ENCODE measurements at places on chromosomes 2 and 18.
A peak's percentile ranks its signal among the peaks of the same experiment; 100 is the strongest.

DNA sequence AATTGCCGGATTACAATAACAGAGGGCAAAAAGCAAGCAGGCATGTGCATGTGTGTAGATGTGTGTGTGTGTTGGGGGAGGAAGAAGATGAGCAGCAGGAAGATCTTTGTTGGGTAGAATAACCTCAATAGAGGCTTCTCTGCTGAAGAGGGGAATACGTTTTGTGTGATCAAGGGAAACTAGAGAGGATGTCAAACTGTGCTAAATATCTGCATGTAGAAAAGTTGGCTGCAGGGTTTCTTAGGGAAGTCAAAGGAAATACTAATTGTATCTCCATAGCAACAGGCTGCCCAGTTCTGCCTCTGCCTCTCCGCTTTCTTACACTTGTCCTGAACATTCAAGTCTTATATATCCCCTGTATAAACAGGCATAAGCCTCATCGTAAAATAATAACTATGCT, 190.1 kb upstream of the RND3 start:
- no peak for DNase-seq

GRCh38 chr2:60347781-60348180, 205.7 kb downstream of the BCL11A start:
- no peak for DNase-seq

DNA sequence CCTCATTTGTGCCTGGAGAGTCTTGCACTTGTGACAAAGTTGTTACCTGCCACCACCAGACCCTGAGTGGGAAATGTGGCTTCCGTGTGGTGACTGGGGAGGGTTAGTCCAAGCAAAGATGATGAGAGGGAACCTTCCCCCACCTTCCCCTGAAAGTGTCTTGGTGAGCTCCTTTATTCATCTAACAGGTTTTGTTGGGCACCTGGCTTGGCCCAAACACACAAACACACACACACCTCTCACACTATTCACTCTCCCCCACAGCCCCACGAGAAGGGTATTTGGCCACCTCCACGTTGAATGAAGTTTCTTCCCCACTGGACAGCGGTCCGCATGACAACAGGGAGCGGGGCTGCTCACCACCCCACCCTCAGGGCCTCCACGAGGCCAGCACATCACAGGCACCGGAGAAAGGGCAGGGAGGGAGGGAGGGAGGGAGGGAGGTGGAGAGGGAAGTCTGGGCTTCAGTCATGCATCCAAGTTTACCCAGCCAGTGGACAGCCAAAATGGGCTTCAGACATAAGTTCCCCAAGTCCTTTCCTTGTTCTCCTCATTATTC, 1.4 kb downstream of the CIB4 start:
- no peak for DNase-seq

DNA sequence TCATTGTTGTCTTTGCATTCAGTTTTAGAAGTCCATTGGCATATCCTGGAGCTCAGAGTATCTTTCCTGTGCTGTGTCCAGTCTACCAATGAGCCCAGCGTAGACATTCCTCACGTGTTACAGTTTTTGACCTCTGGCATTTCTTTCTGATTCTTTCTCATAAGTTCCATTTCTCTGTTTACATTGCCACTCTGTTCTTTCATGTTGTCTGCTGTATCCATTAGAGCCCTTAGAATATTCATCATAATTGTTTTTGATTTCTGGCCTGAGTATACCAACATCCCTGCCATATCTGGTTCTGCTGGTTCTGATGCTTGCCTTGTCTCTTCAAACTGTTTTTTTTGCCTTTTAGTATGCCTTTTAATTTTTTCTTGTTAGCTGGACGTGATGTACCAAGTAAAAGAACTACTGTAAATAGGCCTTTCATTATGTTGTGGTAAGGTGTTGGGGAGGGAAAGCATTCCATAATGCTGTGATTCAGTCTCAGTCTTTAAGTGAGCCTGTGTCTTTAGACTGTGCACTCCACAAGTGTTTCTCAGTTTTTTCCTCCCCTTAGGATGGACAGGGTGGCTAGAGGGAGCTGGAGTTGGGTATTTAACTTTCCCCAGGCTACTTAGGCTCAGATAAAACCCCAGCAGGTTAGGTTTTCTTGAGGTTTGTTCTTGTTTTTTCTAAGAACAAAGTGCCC, 35.6 kb downstream of the CEP192 start:
- DNase-seq, result no peak

GRCh38 chr2:125364192-125364983, 1291.6 kb upstream of the GYPC start:
- no peak for DNase-seq

DNA sequence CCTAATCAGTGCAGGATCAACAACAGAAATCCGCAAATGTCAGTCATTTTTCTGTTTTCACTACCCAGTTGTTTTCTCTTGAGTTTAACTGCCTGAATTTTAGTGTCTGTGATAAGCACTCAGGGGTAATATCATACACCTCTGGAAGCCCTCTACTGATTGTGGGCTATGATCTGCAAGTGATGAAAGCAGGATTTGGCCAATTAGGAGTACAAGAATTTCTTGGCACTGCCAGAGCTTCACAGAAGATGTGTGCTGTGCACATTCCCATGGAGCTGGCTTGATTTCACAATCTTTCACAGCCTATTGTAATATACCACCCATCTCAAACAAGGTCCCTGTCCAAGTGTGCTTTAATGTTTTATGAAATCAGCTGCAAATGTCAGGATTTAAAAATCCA, 27.3 kb upstream of the TDRD15 start:
- DNase-seq, result no peak

GRCh38 chr18:14912967-14913366, 165.0 kb downstream of the ANKRD30B start:
- no peak for DNase-seq

- DNase-seq, result no peak
These were observed 10.6 kb downstream of the CYP26B1 start for GRCh38 chr2:72136933-72137497.

DNA sequence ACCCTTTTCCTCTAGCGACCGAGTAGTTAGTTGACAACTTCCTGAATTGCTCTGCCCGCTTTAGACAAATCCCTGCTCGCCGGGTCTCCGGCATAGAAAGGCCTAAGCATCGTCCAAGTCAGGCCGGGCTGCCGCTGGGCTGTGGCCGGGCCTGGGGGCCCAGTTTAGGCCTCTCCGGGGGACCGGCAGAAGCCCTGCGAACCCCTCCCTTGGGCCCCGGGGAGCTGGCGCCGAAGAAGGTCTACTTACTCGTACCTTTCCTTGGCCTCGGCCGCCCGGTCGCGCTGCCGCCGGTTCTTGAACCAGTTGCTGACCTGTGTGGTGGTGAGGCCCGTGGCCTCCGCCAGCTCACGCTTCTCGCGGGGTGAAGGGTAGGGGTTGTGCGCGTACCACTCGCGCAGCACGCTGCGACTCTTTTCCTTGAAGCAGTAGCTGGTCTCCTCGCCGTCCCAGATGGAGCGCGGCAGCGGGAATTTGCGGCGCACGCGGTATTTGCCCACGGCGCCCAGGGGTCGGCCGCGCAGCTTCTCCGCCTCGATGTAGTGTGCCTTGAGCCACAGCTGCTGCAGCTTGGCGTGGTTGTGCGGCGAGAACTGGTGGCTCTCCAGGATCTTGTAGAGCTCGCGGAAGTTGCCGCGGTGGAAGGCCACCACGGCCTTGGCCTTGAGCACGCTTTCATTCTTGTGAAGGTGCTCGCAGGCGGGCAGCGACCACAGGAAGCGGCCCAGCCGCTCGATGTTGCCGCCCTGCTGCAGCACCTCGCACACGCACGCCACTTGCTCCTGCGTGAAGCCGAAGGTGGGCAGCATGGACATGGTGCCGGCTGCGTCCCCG, 739 bp downstream of the SIX2 start:
- DNase-seq, result no peak

DNA sequence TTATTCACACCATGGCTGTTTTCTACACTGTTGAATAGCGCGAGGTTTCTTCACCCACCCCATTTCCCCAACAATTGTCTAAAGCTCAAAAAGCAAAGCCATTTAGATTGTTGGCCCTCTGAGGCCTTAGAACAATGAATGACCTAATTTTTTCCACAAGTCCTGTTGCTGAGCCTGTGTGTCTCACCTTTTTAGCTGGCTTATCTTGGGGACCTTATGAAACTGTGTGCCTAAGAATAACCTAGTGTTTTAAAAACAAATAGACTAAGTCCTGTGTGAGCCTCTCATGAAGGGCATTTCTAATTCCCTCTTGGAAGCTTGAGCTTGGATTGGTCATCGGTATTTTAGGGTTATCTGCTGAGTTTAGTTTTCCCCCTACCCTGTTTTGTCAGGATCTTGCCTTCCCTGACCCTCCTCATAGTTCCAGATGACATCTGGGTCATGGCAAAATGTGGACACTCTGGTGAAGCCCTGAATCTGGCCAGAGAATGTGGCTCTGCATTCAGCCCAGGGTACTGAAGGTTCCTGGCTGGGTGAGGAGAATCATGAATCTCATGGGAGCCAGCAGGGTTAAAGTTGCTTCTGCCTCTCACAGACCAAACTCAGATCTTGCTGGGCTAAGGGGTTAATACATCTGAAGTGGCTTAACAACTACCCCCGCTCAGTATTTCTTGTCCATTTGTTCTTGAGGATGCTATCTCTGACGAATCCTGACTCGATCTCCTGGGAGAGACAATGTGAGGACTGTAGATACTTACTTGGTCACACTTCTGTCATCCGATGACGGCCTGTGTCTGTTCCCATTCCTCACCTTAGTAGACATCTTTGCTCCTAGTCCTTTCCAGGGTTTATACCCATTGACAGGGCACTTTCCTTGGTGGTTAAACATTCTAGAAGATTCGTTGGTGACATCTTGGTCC, 104.2 kb upstream of the MAP4K3 start:
- DNase-seq, result no peak

DNA sequence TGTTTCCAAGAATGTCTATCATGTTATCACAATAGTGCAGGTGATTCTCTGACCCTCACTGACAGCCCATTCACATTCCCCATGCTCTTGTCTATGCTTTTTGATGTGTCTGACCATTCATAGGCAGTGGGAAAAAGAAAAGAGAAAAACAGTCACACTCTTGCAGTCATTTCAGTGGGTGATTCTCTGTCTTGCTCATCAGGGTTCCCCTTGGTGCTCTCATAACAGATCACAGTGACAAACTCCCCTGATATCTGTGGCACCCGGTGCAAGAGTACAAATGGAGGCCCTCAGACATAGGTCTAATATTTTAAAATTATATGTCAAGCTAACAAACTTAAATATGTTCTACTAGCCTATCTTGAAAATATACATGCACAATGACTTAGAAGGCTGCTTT, 72.7 kb upstream of the PPP1CB start:
- DNase-seq, result no peak

- no peak for DNase-seq
These were observed 70.4 kb downstream of the MRO start for GRCh38 chr18:50749421-50749820.

DNA sequence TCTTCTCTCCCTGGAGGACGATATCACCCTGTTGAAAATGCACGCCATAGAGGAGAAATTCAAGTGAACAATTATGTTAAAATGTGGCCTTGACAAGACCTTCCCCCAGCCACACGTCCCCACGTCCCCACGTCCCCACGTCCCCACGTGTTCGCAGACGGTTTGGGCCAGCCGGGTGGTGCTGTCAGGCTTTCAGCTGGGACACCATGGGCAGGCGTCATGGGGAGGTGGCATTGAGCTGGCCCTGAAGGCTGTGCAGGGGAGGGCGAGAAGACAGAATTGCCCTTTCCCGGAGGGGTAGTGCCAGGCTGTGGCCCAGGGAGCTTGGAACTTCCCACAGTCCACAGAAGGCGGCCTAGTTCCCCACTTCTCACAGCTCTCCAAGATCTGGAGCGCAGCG, 240.7 kb upstream of the RAB6C start:
- no peak for DNase-seq

DNA sequence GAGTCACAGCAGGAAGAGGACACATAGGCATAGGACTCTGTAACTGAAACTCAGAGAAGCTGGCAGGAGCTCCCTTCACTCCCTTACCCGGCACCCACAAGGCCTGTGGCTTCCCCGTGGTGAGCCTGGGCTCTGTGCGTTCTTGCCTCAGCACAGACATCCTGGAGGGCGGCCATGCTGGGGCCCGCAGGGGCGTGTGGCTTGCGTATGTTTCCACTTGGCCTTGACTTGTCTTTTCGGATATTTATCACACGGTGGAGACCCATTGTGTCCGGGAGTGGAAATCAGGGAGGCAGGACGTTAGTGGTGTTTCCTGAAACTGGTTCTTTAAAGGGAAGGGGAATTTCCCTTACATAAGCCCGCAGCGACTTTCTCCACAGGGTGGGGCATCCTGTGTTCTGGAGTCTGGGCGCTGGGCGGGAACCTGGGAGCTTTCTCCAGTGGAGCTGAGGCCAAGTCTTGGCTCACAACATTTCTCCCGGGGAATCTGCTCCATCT, 49.9 kb upstream of the EML6 start:
- peak; percentile 25 for DNase-seq

DNA sequence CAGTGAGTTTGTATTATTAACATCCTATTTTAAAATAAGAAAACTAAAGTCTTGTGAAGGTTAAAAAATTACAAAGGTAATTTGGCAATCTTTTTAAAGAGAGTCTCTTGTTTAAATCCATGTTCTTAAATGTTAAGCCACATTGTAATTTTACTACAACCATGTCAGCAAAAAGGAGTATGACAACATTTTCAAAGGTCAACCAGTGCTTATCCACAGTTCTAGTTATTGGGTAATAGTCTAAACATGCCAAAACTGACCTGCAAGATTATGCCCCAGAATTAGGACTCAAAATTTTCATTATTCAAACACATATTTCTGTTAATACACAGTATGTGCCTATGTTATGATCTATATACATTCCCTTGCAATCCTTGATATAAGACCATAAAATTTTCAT, 1312.6 kb upstream of the CHAC2 start:
- no peak for DNase-seq

GRCh38 chr2:88117973-88118372, 9.9 kb downstream of the FABP1 start:
- DNase-seq, result no peak

- no peak for DNase-seq
These were observed 94.3 kb downstream of the LIPG start for GRCh38 chr18:49656073-49656692.

DNA sequence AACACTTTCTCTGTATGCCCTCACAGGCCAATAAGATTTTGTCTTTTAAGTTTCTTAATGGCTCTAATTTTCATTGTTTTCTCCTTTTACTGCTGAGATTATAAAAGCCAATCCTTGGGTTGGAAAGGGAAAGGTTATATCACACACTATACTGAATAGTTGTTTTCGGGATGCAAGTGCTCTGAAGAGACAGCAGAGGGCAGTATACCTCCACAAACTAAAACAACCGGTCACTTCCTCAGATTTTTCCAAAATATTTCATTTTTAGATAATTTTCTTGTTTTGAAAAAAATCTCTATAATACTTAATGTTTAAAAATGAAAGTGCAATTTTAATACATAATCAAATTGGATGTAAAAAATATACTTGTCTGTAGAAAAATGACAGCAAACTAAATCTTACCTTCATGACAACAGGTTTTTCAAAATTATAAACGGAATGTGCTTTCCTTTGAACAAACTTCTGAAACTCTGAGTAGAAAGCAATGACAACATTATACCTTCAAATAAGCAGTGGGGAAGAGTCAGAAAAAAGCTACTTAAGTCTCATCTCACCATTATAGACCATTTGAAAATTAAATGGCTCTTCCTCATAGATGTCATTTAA, 82.7 kb downstream of the ORC4 start:
- peak; percentile 40 for DNase-seq

- DNase-seq, result no peak
These were observed 287.0 kb downstream of the ALPK2 start for GRCh38 chr18:58341916-58342315.
